IPS DF 19.7 (cell line): ENCODE measurements at places on chromosomes 1 and 21.
A peak's percentile ranks its signal among the peaks of the same experiment; 100 is the strongest.

- DNase-seq, result no peak
These were observed 987.5 kb upstream of the NCAM2 start for GRCh38 chr21:20010691-20011200.

GRCh38 chr1:68221001-68221979, 11.0 kb downstream of the WLS start:
- no peak for DNase-seq

GRCh38 chr1:241817331-241817792, 30.6 kb upstream of the EXO1 start:
- no peak for DNase-seq

DNA sequence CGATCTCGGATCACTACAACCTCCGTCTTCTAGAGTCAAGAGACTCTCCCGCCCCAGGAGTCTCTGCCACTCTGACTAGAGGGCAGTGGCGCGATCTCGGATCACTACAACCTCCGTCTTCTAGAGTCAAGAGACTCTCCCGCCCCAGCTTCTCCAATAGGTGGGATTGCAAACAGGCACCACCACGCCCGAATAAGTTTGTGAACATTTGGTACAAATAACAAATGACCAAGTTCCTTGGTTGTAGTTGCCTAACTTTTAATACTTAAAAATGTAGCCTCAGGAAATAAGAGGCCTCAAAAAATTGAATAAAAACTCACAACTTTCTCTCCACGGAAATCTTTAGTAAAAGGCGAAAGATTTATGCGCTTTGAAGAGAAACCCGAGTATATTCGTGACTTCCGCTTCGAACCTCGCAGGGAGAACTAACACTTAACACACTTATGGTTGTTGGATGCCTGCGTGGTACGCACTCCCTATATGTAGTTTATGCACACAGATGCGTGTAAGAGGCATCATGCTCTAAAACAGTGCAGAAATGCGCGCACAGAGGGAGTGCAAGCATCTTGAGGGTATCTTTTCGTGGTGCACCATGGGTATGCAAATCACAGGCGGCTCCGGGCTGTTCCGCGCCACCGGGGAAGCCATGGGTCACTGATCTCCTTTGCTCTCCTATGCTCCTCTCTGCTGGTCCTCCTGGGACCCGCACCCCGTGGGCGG, 11.4 kb downstream of the BTBD19 start:
- DNase-seq, result peak; percentile 96

- DNase-seq, result no peak
These were observed 28.5 kb upstream of the TENT5C start for GRCh38 chr1:117577191-117577885.

- peak; percentile 60 for DNase-seq
These were observed 29.8 kb downstream of the SHISAL2A start for GRCh38 chr1:52662645-52663313.

- peak; percentile 12 for DNase-seq
These were observed 92.9 kb downstream of the PIGK start for GRCh38 chr1:77126307-77126706.

- no peak for DNase-seq
These were observed 1077.4 kb upstream of the ADGRL4 start for GRCh38 chr1:80083892-80084291.

GRCh38 chr1:182485861-182486260, 35.9 kb downstream of the RGSL1 start:
- no peak for DNase-seq

GRCh38 chr1:9646037-9646436, 5.5 kb upstream of the PIK3CD start:
- DNase-seq, result no peak

GRCh38 chr1:154207262-154207661, 1.1 kb upstream of the CFAP141 start:
- no peak for DNase-seq

DNA sequence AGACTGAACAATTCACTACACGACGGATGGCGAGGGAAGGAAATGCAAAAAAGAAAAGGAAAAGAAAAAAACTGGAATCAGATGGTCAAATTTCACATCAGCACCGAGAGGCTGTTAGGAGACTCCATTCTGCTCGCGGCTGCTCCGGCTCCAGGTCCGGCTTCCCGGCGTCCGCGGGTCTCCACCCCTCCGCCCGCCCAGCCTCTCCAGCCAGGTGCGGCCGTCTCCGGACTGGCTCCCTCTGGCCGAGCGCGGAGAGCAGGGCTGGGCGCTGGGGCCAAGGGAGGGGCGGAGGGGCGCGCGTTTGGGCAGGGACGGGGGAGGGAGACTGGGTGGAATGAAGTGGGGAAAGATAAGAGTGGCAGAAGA, 332 bp downstream of the KCNJ6 start:
- no peak for DNase-seq

DNA sequence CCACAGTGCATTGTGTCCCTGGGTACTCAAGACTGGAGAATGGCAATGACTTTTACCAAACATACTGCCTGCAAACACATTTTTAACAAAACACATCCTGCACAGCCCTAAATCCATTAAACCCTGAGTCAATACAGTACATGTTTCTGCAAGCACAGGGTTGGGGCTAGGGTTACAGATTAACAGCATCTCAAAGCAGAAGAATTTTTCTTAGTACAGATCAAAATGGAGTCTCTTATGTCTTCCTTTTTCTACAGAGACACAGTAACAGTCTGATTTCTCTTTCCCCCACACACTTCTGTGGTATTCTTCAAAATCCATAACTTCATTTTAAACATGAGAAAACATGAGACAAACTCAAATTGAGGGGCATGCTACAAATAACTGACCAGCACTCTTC, 13.9 kb downstream of the BMP8A start:
- no peak for DNase-seq

- no peak for DNase-seq
These were observed 61.4 kb upstream of the DIRAS3 start for GRCh38 chr1:68111519-68112436.

- no peak for DNase-seq
These were observed 43.3 kb downstream of the PAX7 start for GRCh38 chr1:18673976-18674375.

DNA sequence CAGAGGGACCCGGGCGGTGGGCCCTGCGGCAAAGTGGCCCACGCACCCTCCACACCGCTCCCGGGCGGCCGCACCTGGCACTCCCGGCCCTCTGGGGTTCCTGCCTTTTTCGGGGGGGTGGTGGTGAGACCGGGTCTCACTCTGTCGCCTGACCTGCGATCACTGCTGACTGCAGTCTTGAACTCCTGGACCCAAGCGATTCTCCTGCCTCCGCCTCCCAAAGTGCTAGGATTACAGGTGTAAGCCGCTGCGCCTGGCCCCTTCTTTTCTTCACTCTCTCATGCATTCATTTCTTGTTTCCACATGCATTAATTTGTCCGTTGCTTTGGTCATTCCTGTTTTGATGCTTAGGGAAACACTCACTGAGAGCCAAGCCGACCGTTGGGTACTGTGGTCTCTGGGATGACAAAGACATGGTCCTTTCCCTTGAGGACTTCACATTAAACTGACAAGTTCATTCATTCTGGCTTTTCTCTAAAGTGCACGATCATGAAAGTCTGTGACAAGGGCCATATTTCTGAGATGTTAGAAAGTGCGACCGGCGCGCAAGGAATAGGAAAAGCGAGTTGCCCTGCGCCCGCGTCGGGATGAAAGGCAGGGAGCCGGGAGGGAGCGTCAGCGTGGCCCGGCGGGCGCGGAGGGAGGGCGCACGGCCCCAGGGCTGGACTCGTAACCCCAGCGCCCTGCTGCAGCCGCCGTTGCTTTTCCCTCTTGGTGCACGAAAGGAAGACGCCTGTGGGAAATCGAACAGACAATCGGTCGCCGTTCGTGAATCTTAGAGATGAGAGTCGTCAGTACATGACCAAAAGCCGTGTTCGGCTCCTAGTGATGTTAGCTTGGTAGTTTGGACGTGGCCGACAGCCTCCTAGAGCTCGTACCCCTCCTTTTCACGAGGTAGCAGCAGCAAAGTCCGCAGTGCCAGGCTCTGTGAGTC, 1.0 kb upstream of the MCOLN2 start:
- no peak for DNase-seq

DNA sequence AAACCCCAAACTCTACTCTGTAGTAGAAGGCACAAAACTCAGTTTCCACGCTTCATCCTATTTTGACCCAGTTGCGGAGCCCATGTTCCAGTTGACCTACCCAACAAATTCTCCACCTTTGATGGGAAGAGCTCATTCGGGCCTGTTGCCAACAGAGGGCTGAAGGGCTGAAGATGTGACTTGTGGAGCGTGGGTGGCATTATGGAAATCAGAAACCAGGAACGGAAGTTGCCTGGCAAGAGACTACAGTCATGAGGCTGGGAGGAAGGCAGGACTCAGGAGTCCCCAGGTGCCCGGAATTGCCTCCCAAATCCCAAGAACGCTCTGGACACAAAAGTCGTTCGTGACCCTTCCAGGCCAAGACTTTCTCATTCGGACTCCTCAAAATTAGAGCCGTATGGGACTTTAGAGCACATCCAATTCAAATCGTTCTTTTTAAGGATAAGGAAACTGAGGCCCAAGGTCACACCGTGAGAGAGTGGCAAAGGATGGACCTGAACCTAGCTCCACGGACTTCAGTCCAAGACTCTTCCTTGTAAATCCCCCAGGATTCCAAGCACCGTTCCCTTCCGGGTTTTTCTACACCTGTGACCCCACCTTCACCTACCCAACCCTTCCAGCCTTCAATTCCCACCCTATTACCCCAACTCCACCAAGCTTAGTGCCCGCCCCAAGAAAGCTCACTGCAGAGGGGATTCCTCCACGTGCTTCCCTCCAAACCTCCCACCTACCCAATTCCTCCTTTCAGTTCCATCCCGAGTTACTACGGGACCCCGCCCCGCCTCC, 739 bp downstream of the SMG5 start:
- no peak for DNase-seq

GRCh38 chr21:36678538-36678937, 20.4 kb upstream of the SIM2 start:
- DNase-seq, result no peak
